Fibroblast of villous mesenchyme (primary cell): ENCODE measurements at places on chromosomes 6 and 20. TPM values are rescaled to one million over a fixed set of nuclear protein-coding genes. Genes with fewer than 3 reads are reported as not detected.
A peak's percentile ranks its signal among the peaks of the same experiment; 100 is the strongest.

CCN5 gene
- 0.32 and 1.7 TPM in 2 replicates for total RNA-seq

LY86 gene
- total RNA-seq = not detected in 2 replicates

TINAG gene
- not detected in 2 replicates for total RNA-seq

RNF39 gene
- total RNA-seq = not detected in 2 replicates

STMND1 gene
- under 0.01 TPM in 1 of 2 replicates, not detected in the other for total RNA-seq

GRCh38 chr20:41072190-41072863 is 43.7 kb downstream of the TOP1 start:
- peak; percentile 86 for DNase-seq

DNA sequence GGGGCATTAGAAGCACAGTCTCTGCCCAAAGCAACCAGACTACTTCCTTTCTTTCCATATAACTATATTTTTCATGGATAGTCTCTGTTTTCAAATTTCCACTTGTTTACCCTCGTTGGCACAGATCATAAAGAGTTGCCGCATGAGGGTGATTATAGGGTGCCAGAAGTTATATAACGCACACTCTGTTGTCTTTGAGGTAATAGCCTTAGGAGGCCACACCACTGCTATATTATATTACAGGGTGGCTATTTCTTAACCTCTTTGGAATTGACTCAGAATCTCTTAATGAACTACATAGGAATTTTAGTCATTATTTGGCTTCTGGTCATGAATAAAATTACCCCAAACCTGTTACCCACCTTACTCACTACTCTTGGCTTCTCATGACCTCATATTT is 43.7 kb downstream of the KCNQ5 start:
- DNase-seq = no peak

GRCh38 chr6:227074-227782 is 65.1 kb upstream of the DUSP22 start:
- no peak for DNase-seq

DNA sequence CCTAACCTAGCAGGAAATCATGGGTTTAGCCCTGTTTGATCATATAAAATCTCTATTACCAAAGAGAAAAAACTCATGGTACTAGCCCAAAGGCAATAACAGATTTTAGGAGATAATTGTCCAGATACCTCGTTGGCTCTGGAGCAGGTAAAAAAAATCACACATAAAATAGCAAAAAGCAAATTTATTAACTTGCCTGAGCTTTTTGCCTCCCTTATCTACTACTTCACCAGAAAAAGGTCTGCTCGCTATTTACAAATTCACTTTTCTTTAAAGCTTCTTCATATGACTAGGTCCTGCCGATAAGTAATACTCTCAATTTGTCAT is 82.4 kb downstream of the GJA10 start:
- DNase-seq = no peak

GRCh38 chr20:24970754-24971153 is 21.7 kb downstream of the CST7 start:
- DNase-seq = no peak

DNA sequence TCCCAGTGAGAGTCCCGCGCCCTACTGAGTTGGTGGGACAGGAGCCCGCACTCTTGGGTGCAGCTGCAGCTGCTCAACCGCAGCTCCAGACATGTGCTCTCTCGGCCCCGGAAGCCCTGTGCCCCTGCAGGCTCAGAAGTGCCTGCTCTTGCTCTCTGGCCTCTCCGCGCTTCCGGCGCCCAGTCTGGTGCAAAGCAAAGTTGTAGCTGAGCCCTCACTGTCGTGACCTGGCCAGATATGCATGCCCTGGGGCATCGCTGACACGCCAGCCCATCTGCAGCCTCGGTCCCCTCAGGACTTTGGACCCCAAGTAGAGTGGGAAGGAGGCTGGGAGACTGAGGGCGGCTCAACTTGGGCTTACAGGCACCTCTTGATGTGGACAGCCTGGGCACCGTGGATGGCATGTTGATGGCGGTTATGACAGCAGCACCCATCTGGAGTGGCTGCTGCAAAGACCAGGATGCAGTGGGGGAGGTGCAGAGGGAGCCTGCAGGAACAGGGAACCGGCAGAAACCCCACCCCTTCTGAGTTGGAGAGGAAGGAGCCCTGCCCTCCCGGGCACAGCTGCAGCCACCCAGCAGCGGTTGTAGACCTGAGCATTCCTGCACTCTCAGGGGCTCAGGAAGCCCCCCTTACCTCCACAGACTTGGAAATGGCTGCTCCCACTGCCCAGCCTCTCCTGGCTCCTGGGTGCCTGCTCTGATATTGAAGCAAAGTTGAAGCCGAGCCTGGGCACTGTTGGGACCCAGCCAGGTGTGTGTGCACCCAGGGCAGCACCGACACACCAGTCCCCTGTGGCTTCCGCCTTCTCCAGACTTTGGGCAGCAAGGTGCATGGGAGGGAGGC is 462.6 kb downstream of the TBC1D32 start:
- DNase-seq = no peak

- DNase-seq = no peak
These were observed 55.1 kb downstream of the IL20RA start for GRCh38 chr6:136989571-136990241.

- no peak for DNase-seq
These were observed 1574.9 kb downstream of the HACE1 start for GRCh38 chr6:103284835-103285234.
